ENCODE measurements at places on chromosomes 12 and 14.

DNA sequence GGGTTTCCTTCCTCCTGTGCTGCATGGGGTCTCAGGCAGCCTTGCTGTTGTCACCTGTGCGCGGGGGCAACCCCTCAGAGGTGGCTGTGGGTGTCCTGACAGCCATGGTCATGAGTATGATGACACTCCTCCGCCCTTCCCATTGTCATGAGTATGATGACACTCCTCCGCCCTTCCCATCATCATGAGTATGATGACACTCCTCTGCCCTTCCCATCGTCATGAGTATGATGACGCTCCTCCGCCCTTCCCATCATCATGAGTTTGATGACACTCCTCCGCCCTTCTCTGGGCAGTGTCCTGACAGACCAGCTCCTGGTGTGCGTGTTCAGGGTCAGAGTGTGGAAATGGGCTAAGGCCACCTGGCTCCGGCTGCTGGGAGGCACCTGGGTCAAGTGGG lies 40.0 kb downstream of the FBRSL1 start:
- no peak for DNase-seq

- no peak for DNase-seq
Measured at GRCh38 chr12:85627584-85627983, 208.6 kb downstream of the RASSF9 start.

GRCh38 chr12:52087961-52088820 lies 8.7 kb downstream of the SMIM41 start:
- DNase-seq: no peak

GRCh38 chr14:30223385-30223785 lies 295.7 kb upstream of the PRKD1 start:
- DNase-seq: no peak

DNA sequence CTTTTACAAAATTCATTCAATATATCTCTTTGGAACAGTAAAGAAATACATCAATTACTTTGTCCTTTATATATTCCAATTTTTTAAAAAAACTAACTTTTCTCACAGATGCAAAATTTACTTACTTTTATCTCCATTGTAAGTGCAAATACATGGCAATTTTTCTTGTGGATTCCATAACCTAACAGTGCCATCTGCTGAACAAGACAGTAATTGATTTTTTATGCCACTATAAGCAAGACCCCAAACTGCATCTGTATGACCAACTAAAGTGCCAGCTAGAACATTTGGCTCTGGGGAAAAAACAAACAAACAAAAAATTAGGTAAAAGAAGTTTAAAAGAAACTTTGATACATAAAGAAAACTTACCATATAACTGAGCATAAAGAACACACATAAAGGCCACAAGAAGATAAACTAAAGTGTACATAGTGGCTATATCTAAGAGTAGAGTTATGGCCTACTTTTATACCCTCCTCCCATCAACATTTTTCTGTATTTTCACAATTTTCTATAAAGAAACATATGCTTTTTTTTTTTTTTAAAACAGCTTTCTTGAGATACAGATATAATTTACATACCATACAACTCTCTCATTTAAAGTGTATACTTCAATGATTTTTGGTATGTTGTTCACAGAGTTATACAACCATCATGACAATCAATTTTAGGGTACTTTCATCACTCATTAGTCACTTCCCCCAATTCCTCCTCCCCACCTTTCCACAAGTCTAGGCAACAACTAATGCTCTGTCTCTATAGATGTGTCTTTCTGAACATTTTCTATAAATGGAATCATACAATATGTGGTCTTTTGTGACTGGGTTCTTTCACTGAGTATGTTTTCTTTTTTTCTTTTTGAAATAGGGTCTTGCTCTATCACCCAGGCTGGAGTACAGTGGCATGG lies 32.6 kb downstream of the COCH start:
- DNase-seq: no peak

DNA sequence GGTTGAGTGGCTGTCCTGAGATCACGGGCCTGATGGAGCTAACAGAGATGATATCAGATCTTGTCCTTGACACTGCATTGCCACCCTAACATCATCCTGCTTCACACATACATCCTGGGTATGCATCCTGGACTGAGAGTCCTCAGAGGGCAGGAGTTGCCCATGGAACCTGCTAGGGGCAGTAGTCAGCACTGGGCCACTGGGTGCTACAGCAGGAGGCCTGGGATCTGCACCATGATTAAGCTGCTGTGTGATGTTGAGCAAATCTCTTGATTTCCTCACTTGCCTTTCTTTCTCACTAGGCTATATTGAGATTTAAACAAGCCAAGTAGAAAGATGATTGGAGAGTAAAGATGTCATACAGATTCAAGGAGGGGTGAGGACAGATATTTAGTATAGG lies 22.1 kb upstream of the EIF4B start:
- no peak for DNase-seq

DNA sequence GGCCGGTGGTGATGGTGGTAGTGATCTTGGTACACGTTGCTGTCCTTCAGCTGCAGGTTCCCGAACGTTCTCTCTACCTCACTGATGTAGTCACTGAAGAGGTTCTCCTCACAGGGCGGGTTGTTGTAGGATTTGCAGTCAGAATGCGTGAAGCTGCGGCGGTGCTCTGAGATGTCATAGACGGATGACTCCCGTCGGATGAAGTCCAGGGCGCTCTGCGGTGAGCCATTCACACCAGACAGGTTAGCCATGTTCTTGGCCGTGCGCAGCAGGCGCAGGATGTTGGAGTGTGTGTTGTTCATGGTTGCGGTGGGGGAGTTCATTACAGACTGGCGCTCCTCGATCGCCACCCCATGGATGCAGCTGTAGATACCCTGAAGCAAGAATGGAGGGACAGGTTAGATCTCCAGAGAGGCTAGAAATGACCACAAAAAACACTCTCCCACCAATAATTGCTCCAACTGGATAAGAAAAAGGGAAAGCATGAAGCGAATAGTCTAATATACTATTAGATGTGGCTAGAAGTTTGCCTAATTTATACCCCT lies 367.8 kb downstream of the EMP1 start:
- no peak for DNase-seq

DNA sequence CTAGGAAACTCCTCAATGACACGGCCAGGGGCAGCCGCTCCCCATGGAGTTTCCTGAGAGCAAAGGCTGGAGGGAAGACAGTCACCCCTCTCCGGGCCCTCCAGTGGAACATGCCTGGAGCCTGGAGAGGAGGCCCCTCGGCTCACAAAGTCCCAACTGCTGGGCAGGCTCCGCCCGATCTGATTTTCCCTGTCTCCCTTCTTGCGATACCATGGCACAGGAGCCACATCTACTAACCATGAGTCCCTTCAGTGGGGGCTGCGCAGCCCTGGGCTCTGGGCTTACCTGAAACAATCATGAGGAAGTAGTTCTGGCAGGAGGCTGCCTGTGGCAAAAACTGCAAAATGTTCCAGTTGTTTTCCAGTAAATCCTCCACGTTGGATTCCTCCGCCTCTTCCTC lies 15.3 kb downstream of the P2RX2 start:
- DNase-seq: no peak

GRCh38 chr12:11673666-11674461 lies 24.4 kb downstream of the ETV6 start:
- DNase-seq: no peak

- no peak for DNase-seq
Measured at GRCh38 chr12:88206601-88207000, 64.5 kb downstream of the TMTC3 start.

DNA sequence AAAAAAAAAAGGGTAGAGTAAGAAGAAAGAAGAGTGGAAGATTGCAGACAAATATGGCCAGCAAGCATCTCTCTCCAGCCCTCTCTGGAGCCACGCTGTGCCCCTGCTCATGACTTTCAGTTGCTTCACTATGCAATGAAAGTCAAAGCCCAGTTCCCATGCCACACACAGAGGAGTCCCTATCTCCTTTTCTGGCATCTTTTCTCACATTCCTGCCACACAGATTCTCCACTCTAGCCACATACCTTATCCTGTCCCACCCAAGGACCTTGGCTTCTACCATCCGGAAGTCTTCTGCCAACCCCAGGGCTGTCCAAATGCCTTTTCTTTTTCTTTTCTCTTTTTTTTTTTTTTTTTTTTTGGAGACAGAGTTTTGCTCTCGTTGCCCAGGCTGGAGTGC lies 39.3 kb upstream of the CAPRIN2 start:
- DNase-seq: no peak
